ENCODE measurements at places on chromosomes 11 and 22. TPM values are rescaled to one million over a fixed set of nuclear protein-coding genes. Genes with fewer than 3 reads are reported as not detected.

DNA sequence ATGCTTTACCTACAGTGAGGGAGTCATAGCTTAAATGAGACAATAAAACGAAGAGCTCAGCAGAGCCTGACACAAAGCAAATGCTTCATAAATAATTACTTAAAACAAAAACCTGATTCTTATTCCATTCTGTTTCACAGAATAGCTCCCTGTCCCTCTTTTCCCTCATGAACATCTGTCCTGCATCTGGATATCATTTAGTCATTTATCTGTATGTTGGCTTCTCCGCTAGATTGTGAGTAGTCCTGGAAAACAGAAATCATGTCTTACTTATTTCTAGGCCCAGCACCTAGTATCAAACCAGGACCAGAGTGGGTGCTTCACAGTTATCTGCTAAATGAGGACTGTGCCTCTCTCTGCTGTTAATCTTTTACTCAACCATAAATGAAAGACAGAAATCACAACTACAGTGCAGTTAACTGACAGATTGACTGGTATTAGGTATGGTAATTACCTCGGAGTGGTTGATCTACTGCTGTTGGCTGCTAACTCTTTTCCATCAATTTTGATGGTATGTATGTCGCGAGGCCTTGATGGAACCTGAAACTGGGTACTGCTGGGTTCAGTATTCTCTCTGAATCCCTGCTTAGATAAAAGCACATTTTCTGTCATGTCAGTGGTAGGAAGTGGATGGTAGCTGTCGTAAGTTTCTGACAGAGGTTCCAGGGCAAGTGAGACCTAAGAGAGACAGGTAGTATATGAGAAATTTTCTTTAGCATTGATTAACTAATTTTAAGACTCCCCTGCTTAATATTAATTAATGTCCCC, 31.5 kb downstream of the C2CD3 start:
- DNase-seq, result no peak
- H3K36me3 ChIP-seq, result peaks cover 52% of the 10 kb centered on the region
- no peak overlapping the region for H3K27ac ChIP-seq
- H3K4me1 ChIP-seq, result peaks cover 6% of the 10 kb centered on the region
- H3K27me3 ChIP-seq, result no peaks in the 10 kb centered on the region

Gene PHF21B
- total RNA-seq, result not detected

- H3K27ac ChIP-seq, result peak within 1 kb of the TSS; percentile 87
- no peaks in the 10 kb centered on the region for H3K27me3 ChIP-seq
- H3K4me1 ChIP-seq, result peaks cover 22% of the 10 kb centered on the region
- H3K4me3 ChIP-seq, result no peak within 1 kb of the TSS
- no peak for DNase-seq
- H3K36me3 ChIP-seq, result no peaks in the 10 kb centered on the region
These were observed at the start of gene CRYBB1 for GRCh38 chr22:26617271-26618199. CRYBB1 (minus strand) TSS chr22:26618027; CDS start chr22:26616319, 1,708 bp downstream.

DNA sequence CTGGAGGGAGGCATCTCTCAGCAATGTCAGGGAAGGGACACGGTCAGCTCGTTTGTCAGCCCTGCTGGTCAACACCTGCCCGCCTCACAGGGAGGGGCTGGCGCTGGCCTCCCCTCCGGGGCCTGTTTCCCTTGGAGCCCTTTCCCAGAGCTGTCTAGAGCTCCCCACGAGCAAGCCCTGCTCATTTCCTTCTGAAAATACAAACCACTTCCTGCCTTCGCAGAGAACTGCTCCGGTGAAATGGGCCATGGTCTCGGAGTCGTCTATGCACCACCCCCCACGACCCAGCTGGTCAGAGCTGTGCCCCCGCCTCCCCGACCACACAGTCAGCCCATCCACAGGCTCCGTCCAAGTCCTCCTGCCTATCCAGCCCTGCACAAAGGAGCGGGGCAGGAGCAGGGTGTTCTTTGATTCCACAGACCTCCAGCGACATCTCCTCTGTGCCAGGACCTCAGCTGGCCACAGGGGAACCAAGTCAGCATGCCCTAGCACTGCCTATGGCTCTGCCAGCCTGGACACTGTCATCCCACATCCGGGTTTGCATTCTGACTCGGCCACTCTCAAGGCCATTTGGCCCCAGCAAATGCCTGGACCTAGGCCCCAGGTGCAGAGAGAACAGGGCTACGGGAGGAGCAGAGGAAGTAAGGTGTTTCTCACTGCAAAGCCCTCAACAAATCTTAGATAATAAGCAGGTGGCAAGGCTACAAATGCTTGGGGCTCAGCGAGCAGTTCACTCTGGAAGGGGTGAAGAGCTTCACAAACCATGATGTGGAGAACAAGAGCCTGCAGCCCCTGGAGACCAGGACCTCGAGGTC, 82.1 kb upstream of the WNT11 start:
- no peak for DNase-seq
- peaks cover 58% of the 10 kb centered on the region for H3K4me1 ChIP-seq
- peak overlapping the region; percentile 90 for H3K27ac ChIP-seq

Gene APOL4
- not detected for total RNA-seq

Gene TLCD5
- not detected for total RNA-seq

Gene ACTN3
- total RNA-seq, result 0.27 TPM

Gene A4GALT
- not detected for total RNA-seq

- H3K36me3 ChIP-seq, result no peaks in the 10 kb centered on the region
- H3K4me3 ChIP-seq, result no peak overlapping the region
- no peak for DNase-seq
- no peaks in the 10 kb centered on the region for H3K4me1 ChIP-seq
These were observed 630.2 kb upstream of the LUZP2 start for GRCh38 chr11:23866641-23867040.

GRCh38 chr11:69509381-69509780, 27.9 kb downstream of the LINC01488 start:
- peak overlapping the region; percentile 22 for H3K27ac ChIP-seq
- no peaks in the 10 kb centered on the region for H3K36me3 ChIP-seq
- H3K4me3 ChIP-seq, result no peak overlapping the region

DNA sequence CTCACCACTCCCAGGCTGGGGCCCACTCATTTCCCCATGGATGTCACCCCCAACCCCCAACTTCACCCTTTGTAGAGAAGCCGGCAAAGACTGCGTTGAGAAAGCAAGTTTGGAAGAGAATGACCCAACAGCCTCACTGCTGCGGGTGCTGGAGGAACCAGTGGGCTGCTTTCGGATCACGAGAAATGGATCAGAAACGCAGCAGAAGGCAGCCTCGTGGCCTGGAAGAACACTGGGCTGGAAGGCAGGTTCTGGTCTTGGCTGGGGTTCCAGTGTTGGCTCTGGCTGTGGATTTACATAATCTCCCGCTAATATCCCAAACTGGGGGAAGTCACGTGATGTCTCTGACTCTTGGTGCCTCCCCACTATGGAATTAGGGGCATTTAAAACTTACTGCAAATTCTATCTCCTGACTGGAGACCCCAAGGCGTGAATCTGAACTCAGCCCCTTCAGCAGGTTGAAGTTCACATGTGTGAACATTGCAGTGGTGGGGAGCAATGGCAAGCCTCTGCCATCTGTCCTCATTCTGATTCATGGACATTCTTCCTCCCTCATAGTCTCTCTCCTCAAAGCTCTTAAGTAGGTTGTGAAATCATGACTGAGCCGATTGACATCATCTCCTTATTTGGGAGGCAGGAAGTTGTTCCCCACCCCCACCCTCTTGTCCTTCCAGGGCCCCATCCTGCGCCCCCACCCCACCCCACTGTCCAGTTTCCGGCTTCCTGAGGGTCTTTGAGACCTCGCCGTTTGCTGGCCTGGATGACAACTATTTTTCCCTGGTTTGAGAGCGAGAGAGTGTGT, 37.0 kb upstream of the TIMP3 start:
- DNase-seq, result no peak
- H3K36me3 ChIP-seq, result no peaks in the 10 kb centered on the region
- no peak overlapping the region for H3K27ac ChIP-seq
- no peaks in the 10 kb centered on the region for H3K4me1 ChIP-seq
- no peak overlapping the region for H3K4me3 ChIP-seq

Measured in naive thymus-derived CD8-positive, alpha-beta T cell (primary cell).